ENCODE measurements at places on chromosomes 7 and 10.

DNA sequence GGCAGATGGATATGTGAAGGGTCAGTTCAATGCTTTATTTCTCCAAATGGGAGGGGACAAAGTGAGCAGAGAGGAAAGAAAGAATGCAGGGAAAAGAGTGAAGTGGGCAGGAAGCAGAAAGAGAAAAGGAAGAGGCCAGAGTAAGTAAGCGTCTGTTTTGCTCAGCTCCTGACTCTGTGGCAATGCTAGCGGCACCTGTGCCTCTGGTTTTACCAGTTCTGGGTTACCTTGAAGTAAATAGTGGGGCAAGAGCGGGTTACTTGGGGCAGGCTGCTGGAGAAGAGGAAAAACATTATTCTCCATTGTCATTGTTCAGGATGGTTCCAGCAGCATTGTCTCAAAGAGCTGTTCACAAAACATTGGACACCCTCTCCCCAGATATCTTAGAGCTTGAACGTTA lies 1.9 kb downstream of the TAS2R40 start:
- DNase-seq = no peak

GRCh38 chr7:70808876-70809275 lies 323.1 kb upstream of the GALNT17 start:
- DNase-seq = no peak

DNA sequence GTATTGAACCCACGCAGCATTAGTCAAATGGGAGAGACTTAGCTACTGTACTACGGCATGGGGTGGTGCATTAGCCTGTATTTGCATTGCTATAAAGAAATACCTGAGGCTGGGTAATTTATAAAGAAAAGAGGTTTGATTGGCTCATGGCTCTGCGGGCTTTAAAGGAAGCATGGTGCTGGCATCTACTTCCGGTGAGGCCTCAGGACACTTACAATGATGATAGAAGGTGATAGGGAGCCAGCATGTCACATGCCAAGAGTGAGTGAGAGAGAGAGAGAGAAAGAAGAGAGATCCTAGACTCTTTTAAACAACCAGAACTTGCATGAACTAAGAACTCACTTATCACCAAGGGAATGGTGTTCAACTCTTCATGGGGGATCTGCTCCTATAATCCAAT lies 27.2 kb upstream of the CREB3L2 start:
- DNase-seq = no peak

GRCh38 chr7:70042533-70042932 lies 444.3 kb downstream of the AUTS2 start:
- no peak for DNase-seq

- DNase-seq = no peak
These were observed 28.6 kb upstream of the VCL start for GRCh38 chr10:73969224-73969841.

- DNase-seq = no peak
These were observed 58.6 kb upstream of the COL13A1 start for GRCh38 chr10:69742928-69743602.

All from NCI-H187 treated with DMSO at 0.1 percent for 48 hours (cell line).